Upper lobe of left lung (tissue), 6 donors: ENCODE measurements at places on chromosomes 12 and 14. TPM values are rescaled to one million over a fixed set of nuclear protein-coding genes. Genes with fewer than 3 reads are reported as not detected.
A peak's percentile ranks its signal among the peaks of the same experiment; 100 is the strongest.

DNA sequence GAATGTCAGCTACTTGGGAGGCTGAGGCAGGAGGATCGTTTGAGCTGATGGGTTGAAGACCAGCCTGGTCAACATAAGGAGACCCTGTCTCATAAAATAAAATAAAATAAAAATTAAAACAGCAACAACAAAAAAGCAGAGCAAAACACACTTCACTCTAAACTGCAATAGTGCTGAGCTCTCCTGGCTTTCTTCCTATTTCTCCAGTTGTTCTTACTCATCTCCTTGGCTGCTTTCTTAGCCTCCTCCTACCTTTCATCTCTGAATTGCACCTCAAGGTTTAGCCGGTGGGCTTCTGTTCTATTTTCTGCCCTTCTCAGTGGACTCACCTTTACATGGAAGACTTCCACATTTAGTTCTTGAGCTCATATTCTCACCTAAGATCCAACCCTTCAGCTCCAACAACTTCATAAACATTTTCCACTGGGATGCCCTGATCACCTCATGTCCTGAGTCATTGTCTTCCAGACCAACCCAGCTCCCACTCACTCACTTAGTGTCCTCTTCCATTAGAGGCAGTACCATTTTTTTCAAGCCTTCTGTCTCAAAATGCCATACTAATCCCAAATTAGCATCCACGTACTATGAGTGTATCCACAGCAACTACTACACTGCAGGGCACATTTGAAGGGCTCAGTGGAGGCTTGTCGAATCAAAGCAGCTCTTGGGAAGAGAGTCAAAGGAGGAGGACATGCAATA lies 41.2 kb upstream of the TMED10 start:
- H3K36me3 ChIP-seq, result no peaks in the 10 kb centered on the region
- DNase-seq, result no peak

- DNase-seq, result peak; percentile 45
- H3K4me1 ChIP-seq, result no peaks in the 10 kb centered on the region
- H3K27ac ChIP-seq, result no peak overlapping the region
- H3K36me3 ChIP-seq, result no peaks in the 10 kb centered on the region
- no peaks in the 10 kb centered on the region for H3K27me3 ChIP-seq
These were observed 69.3 kb upstream of the C14orf180 start for GRCh38 chr14:104510216-104510615.

- H3K27ac ChIP-seq, result no peak overlapping the region
- H3K4me3 ChIP-seq, result no peak overlapping the region
- H3K36me3 ChIP-seq, result no peaks in the 10 kb centered on the region
These were observed 16.6 kb upstream of the CLEC2A start for GRCh38 chr12:9948606-9949296.

DNA sequence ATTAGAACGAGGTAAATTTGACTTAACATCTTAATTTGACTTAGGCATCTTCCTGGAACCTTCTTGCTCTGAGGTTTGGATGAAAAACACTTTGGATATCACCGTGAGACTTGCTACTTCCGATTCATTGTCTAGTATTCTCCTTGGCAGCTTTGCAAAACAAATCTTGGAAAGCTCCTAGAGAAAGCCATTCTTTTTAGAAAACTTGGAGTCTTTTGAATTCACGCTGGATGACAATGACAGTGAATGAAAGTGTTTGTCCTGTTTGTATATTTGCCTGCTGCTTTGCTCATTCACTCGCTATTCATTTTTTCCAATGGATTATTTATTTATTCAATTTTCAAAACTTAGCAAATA lies 222.1 kb upstream of the HMGA2 start:
- no peak overlapping the region for H3K27ac ChIP-seq
- no peak for DNase-seq
- no peaks in the 10 kb centered on the region for H3K36me3 ChIP-seq
- peaks cover 9% of the 10 kb centered on the region for H3K4me1 ChIP-seq
- H3K4me3 ChIP-seq, result no peak overlapping the region

DNA sequence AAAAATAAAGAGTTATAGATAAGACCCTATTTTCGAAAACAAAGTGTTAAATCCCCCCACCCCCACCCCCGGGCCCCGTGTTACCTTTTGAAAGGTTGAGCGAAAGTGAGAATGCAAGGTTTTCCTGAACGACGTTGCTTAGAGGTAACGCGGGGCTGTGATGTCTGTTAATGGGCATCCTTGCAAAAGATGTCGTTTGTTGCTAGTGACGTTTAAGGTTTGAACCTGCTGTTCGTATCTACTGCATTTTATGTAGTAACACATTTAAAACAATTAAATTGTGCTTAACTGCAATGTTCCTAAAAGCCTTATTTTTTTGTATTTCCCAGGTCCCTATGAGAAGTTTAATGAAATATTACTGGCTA lies 1.2 kb downstream of the CPSF6 start:
- no peaks in the 10 kb centered on the region for H3K27me3 ChIP-seq
- no peak for DNase-seq
- H3K27ac ChIP-seq, result peak overlapping the region; percentile 96

INHBE gene
- not detected for total RNA-seq

OS9 gene
- total RNA-seq, result 171 TPM

TTC9 gene
- total RNA-seq, result 8.2 TPM

WSCD2 gene
- total RNA-seq, result 0.81 TPM

GRCh38 chr14:70770490-70770889 lies 38.8 kb downstream of the MAP3K9 start:
- H3K27ac ChIP-seq, result no peak overlapping the region
- no peaks in the 10 kb centered on the region for H3K4me1 ChIP-seq
- no peaks in the 10 kb centered on the region for H3K27me3 ChIP-seq
- no peak overlapping the region for H3K4me3 ChIP-seq
- no peak for DNase-seq

- no peak overlapping the region for H3K4me3 ChIP-seq
- no peaks in the 10 kb centered on the region for H3K4me1 ChIP-seq
- no peaks in the 10 kb centered on the region for H3K36me3 ChIP-seq
- DNase-seq, result no peak
- H3K27ac ChIP-seq, result no peak overlapping the region
These were observed 21.4 kb upstream of the IGF1 start for GRCh38 chr12:102501773-102502172.

SLC6A12 gene
- 3.4 TPM for total RNA-seq

DNA sequence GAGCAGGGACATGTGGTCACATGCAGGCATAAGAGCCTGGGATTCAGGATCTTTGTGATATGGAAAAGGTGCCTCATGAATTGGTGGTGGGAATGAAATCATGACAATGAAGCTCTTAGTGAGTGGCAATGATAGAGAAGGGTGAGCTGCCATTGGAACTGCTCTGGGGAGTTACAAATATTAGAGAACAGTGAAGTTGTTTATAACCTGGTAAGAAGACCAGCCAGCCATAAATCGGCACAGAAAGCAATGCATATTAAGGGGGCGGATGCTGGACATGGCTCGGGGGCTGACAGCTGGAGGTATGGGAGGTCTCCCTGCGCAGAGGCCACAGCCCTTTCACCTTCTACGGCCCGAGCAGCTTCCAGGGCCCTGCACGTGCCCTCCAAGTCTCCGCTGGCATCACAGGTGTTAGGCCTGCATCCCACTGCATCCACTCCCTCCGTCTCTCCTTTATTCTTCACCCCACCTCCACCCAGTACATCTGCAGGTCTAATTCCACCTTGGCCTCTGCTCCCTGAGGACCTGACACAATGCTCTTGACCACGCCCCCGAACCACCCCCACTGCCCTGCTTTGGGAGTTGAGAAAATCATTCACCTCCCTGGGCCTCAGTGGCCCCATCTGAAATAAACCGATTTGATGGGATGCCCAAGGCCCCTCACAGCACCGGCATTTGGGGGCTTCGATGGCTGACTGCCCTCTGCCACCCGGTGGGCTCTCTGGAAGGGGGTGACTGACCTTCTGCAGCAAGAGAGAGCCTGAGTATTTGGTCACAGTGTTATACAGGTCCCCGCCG lies 4.1 kb downstream of the CACNA2D4 start:
- H3K27ac ChIP-seq, result no peak overlapping the region
- H3K4me3 ChIP-seq, result no peak overlapping the region
- no peaks in the 10 kb centered on the region for H3K36me3 ChIP-seq
- DNase-seq, result peak; percentile 40
- no peaks in the 10 kb centered on the region for H3K27me3 ChIP-seq

RTN1 gene
- 6.3 TPM for total RNA-seq

- no peaks in the 10 kb centered on the region for H3K27me3 ChIP-seq
- no peak overlapping the region for H3K27ac ChIP-seq
- no peak overlapping the region for H3K4me3 ChIP-seq
- no peaks in the 10 kb centered on the region for H3K36me3 ChIP-seq
- H3K4me1 ChIP-seq, result no peaks in the 10 kb centered on the region
These were observed 40.6 kb downstream of the ATF7 start for GRCh38 chr12:53585448-53586125.

GRCh38 chr14:22536853-22537338 lies 52.1 kb downstream of the DAD1 start:
- no peaks in the 10 kb centered on the region for H3K36me3 ChIP-seq
- peak overlapping the region; percentile 40 for H3K27ac ChIP-seq
- no peak overlapping the region for H3K4me3 ChIP-seq
- H3K4me1 ChIP-seq, result peaks cover 20% of the 10 kb centered on the region
- peak; percentile 85 for DNase-seq

GRCh38 chr12:43285159-43285598 lies 266.8 kb downstream of the ADAMTS20 start:
- no peaks in the 10 kb centered on the region for H3K27me3 ChIP-seq
- H3K27ac ChIP-seq, result no peak overlapping the region
- no peak overlapping the region for H3K4me3 ChIP-seq

- no peaks in the 10 kb centered on the region for H3K27me3 ChIP-seq
- H3K4me3 ChIP-seq, result no peak overlapping the region
- no peak overlapping the region for H3K27ac ChIP-seq
- no peaks in the 10 kb centered on the region for H3K36me3 ChIP-seq
- no peaks in the 10 kb centered on the region for H3K4me1 ChIP-seq
These were observed 139.7 kb downstream of the RIMBP2 start for GRCh38 chr12:130576371-130576816.

- H3K36me3 ChIP-seq, result no peaks in the 10 kb centered on the region
- no peaks in the 10 kb centered on the region for H3K4me1 ChIP-seq
- no peak overlapping the region for H3K27ac ChIP-seq
- H3K27me3 ChIP-seq, result no peaks in the 10 kb centered on the region
- no peak overlapping the region for H3K4me3 ChIP-seq
- no peak for DNase-seq
These were observed 871.1 kb upstream of the MGAT4C start for GRCh38 chr12:87127272-87127671.

- no peaks in the 10 kb centered on the region for H3K36me3 ChIP-seq
- no peaks in the 10 kb centered on the region for H3K4me1 ChIP-seq
- no peak overlapping the region for H3K27ac ChIP-seq
- no peak for DNase-seq
These were observed 120.2 kb downstream of the MON2 start for GRCh38 chr12:62586850-62587249.

C12orf60 gene
- total RNA-seq, result not detected

DNA sequence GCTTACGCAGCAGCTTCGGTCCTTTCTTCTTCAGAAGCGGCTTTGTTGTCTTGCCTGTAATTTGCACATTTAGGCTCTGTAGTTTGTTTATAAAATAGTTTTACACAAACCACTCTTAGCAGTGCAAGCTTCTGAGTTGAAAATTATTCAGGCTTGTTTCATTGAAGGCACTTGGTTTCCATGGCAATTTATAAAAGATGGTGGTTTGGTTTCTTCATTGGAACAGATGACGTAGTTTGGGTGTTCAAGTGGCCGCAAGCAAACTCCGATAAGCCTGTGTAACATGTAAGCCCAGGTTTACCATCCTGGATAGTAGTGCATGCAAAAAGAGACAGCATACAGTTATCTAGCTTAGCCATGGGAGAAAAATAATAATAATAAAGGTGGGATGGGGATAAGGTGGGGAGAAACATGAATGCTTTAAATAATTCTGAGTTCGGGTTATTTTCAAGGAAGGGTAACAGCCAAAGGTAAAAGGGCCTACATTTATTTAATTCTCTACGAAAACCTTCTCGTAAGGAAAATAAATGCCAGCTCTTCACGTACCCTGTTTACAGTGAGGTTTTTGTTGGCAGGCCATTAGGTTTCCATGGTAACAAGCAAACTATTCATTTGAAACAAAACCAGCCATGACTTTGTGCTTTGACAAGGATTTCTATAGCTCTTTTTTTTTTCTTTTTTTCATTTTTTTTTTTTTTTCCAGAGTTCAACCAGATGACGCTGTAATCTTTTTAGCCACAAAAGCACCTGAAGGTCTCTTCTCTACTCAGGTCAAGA lies 189.6 kb upstream of the RPL10L start:
- no peak overlapping the region for H3K27ac ChIP-seq
- H3K27me3 ChIP-seq, result no peaks in the 10 kb centered on the region
- no peaks in the 10 kb centered on the region for H3K4me1 ChIP-seq
- no peak for DNase-seq
